Cortex of kidney (tissue), 1 donor: ENCODE measurements at places on chromosomes 3 and 15.

DNA sequence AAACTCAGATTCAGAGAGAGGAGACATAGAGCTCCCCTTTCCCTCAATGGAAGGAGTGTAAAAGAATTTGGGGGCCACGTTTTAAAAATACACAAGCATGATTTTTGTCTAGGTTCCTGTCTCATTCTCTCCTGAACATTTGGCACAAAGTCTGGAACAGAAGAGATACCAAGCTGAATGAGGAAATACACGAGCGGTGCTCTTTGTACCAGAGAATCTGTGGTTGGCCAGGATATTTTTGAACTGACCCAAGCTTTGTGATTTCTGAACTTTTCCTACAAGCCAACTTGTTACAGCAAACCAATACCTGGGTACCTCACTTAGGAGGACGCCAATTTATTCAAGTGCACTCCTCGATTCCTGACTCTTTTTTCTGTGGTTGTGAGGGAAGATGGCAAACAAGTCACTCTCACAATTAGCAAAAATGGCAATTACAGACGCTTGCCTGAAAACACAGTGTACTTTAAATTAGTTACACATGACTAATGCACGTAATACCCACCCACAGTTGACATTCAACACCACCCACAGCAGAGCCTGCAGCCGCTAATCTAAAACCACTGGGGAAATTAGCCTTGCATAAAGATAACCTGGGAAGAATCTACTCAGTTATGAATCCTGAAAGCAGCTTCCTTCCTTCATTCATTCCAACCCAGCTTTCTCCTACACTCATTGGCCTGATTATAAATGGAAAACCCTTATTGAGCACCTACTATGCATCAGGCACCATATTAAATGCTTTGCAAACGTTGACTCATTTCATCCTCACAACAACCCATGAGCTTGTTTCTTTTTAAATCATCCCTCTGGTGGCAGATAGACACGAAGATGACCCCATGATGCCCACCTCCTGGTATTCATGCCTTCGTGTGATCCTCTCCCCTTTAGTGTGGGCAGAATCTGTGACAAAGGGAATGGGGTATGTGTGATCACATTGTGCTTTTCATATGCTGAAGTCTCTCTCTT is 293.5 kb downstream of the KBTBD8 start:
- DNase-seq: no peak

DNA sequence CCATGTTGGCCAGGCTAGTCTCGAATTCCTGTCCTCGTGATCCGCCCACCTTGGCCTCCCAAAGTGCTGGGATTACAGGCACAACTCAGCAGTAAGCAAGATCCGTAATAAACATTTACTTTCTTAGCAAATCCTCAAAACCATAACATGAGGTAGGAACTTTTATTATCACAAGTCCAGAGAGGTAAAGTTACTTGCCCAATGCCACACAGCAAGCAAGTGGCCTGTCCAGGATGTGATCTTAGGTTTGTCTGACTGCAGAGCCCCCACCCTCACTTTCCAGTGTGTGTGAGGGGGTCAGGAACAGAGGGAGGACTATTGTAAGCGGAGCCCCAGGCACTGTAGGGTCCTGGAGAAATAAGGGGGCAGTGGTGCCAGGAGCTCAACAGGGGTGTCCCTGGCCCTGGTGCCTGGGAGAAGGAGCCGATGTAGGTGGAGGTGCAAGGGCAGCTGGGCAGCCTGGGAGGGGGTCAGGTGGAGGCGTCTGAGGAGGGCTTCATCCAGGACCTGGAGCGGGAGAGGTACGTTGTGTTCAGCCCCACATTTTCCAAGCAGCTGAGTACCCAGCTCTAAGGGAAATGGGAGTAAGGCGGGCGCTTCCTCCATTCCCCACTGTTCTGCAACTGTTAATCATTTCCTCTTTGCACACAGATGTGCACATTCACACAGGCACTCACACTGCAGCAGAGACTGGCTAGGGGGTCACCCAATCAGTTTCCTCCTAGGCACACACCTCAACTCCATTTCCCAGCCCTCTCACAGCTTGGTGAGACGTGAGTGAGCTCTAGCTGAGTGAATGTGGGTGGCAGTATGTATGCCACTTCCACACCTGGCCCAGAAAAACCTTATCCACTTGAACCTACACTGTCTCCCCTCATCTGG is 5.9 kb downstream of the RPUSD3 start:
- no peak for DNase-seq

DNA sequence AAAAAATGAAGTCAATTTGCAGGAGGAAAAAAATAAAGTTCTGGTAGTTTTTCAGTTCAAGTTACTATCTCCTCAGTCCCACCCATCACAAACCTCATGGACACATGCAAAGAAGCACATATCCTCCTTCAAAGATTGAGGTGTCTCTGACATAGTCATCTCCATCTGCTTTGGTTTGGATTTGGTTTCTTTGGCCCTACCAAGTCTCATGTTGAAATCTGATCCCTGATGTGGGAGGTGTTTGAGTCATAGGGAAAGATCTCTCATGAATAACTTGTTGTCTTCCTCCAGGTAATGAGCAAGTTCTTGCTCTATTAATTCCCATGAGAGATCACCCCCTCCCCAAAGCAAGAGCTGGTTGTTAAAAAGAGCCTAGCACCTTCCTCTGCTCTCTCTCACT is 446.8 kb downstream of the IGSF11 start:
- no peak for DNase-seq

- DNase-seq: no peak
Measured at GRCh38 chr15:100526027-100526481, 2.7 kb downstream of the CERS3 start.

DNA sequence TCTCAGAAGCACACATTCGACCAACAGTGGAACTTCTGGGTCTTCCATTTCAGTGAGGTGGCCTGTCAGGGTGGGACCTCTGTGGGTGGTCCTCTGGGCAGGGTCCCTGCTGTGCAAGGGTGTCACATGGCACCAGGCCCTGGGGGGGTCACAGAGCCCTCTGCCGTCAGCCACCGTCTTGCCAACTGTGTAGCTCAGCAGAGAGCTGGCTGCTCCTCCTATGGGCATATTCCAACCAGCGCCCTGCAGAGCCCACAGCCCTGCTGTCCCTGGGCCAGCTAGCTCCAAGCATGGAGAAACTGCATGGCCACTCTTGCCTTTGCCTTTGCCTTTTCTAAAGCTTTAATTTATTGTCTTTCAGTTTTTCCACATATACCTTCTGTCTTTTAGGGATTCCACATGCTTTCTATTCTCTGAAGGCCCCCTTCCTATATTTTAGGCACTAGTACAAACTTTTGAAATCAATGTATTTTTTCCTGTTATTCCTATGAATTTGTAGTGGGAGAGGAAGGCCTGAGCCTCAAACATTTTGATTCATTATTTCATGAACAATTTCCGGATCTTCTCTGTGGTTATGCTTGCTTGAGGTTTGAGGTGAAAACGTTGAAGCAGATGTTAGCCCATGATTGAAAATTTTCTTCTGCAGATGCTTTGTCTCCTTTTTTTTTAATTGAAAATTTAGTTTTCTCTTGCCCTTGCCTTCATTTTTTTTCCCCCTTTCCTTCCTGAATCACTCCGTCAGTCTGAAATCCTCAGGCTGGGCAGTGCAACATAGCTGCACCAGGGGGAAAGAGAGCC is 11.7 kb downstream of the IQCF1 start:
- DNase-seq: no peak

GRCh38 chr15:101264911-101265641 is 12.2 kb downstream of the SELENOS start:
- no peak for DNase-seq

DNA sequence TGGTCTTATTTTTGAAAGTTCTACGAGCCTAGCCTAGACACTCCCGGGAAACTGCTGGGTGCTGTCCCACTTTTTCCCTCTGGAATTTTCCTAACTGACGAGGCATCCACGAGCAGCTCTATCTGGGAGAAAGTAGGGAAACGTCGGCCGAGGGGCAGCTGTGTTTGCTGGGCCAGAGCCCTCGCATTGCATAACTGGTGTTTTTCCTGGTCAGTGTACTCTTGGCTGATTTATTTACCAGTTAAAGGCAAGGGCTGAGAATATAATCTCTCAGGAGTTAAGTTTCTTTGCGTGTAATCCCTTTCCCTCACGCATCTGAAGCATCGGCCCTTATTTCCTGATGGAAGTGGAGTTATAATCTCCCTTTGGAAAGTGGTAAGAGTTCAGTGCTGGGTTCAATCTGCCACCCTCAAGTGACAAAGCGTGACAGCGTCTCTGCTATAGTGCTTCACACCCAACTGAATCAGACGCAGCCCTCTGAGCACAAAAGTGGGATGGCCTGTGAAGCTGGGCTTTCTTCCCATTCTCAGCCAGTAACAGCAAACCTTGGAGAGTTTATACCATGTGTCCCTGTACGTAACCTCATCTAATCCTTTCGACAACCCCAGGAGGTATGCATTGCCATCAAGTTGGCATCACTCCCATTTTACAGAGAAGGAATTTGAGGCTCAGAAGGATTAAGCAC is 311.5 kb downstream of the RORA start:
- no peak for DNase-seq

DNA sequence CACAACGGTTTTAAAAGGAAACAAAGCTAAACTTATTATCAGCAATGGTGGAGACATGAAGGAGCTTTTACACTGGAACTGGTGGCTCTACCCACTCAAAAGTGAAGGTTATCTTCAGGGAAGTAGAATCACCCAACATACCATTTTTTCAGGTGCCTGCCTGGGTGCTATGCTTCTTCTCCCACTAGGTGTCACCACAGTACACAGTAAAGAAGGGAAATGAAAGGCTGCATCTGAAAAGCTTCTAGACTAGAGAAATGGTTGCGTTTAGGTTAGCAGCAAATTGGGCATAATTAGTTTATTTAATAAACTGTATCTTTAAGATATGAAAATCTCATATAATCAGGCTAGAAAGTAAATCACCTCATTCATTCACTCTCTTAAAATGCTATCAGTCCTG is 47.0 kb upstream of the SELENOK start:
- DNase-seq: no peak

DNA sequence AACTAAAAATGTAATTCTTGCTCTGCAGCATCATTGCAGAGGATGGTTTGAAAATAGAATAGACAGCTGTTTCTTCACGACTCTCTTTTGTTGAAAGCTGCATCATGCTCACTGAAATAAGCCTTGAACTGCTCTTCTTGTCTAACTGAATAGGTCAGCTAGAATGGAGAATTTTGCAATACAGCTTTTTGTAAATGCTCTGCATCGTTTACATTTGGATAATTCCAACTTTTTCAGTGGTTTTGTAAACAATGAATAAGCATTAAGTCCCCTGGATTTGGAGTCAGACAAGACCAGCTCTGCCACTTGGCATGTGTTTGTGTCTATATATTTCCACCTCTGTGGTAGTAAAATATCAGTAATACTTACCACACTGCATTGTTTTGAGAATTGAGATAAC is 95.2 kb downstream of the PLSCR2 start:
- no peak for DNase-seq

DNA sequence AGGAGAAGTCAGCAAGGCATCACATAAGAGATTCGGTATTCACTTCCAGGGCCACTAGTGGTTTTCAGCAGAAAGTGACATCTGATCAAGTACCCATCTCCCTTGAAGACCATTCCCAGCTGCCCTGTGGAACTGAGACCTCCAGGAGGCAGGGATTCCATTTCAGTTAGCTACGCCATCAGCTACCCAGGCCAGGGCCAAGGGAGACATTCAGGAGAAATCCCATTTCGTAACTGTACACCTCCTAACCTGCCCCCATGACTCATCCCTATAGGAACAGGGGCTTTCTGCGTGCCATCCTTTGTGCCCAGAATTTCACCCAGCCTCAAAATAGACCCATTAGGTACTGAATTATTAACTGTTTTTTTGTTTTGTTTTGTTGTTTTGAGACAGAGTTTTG is 24.7 kb downstream of the SPATA12 start:
- DNase-seq: no peak

GRCh38 chr15:60574801-60575631 is 96.1 kb upstream of the ICE2 start:
- DNase-seq: no peak
